ENCODE measurements at places on chromosomes 13 and 19.

DNA sequence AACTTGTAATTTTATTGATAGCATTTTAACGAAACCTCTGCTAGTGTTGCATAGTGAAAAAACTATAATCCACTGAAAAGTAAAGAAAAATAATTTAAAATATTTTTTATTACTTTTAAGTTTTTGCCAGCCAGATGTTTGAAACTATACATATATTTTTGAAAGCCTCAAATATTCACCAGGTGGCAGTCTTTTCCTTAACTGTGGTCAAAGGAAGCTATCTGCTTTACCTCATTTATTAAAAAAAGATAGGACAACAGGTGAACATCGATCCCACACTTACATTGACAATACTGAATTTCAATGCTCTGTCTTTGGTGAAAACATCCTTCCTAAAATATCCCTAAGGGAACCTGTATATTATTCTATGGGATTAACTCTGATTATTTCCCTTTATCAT lies 100.5 kb downstream of the TRPC4 start:
- no peak for DNase-seq

DNA sequence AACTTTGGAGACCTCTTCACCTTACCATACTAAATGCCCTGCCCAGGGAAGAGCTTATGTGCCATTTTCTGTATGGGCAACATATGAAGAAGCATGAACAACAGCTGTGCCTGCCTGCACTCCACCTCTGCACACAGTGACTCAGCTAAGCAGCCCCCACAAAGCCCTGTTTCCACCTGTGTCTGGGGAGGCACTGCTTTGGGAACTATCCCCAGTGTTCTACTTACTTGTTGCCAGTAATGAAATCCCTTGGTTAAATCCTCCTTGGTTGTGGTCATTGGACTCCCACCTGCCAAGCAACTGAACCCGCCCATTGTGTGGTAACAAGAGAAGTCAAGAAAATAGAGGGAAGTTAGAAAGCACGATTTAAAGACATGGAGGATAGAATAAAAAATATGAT lies 84.6 kb downstream of the NALCN start:
- no peak for DNase-seq

DNA sequence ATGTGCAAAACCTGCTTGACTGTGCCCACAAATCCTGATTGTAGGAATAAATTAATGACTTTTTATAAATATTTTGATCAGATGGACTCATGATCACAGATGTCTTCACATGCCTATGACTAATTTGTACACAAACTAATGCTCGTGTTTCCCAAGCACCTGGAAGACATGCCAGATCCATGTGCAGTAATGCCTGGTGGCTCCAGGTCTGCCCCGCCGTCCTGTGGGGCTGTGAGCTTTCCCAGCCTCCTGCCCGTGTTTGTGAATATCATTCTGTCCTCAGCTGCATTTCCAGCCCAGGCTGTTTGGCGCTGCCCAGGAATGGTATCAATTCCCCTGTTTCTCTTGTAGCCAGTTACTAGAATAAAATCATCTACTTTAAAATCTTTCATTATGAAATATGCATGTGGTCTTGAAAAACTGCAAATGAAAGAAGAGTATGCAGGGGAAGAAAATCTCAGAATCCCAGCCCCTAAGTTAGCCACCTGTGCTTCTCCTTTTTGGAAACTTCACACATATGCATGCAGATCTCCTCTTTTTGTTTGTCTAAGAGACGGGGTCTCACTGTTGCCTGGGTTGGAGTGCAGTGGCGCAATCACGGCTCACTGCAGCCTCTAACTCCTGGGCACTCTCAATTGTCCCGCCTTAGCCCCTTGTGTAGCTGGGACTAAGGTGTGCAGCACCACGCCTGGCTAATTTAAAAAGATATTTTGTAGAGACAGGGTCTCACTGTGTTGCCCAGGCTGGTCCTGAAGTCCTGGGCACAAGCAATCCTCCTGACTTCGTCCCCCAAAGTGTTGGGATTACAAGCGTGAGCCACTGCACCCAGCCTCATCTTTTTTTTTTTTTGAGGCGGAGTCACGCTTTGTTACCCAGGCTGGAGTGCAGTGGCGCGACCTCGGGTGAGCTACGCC lies 6.2 kb downstream of the RPL28 start:
- no peak for DNase-seq

DNA sequence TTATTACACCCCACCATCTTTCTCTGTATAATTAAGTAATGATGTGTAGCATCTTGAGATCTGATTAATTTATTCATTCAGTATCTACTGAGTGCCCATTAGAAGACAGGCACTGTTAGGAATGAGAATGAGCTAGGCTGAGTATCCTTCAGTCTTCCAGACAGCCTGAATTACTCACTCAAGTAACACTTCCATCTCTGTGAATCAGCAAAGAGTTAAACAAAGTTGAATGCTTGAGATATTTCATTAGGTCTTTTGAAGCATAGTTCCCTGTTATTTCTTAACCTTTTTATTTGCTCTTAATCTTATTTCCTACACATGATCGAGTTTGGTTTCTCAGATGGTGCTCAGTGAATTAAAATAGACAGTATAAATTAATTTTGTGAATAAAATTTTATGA lies 413.7 kb downstream of the DCT start:
- DNase-seq = no peak

DNA sequence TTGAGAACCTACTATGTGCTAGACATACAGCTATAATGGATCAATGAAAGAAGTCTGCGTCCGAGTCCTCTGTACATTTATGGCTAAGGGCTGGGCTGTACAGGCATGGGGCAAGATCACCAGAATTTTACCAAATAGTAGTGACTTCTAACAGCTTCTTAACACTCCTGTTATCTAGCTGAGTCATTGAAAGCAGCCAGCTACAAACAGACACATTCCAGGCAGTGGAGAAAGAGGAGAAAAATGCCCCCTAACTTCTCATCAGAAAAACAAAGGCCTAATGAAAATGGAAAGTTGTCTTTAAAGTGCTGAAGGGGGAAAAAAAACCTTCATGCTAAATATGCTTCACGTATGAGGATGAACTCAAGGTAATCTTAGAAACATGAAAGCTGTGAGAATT lies 14.3 kb upstream of the ZNF667 start:
- DNase-seq = no peak

- no peak for DNase-seq
These were observed 8.0 kb upstream of the KRTDAP start for GRCh38 chr19:35498220-35498619.

DNA sequence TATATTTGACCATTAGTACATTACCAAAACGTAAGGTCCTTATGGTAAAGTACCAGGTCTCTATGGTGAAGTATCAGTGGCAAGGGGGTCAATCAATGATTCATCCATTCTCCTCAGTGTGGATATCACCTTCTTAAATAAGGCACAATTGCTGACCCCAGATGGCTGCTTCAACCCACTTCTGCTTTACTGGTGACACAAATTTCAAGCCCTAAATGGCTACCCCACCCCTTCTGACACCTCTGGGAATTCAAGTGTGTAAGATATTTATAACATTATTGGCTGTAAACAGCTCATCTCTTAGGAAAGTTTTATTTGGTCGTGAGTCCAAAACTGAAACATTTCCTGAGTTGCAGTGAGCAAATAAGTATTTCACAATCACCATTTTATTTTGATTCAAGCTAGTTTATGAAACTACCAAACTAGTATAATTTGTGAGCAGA lies 7.9 kb upstream of the WBP4 start:
- peak; percentile 25 for DNase-seq

- no peak for DNase-seq
These were observed 15.2 kb downstream of the ZNF221 start for GRCh38 chr19:43966079-43966694.

DNA sequence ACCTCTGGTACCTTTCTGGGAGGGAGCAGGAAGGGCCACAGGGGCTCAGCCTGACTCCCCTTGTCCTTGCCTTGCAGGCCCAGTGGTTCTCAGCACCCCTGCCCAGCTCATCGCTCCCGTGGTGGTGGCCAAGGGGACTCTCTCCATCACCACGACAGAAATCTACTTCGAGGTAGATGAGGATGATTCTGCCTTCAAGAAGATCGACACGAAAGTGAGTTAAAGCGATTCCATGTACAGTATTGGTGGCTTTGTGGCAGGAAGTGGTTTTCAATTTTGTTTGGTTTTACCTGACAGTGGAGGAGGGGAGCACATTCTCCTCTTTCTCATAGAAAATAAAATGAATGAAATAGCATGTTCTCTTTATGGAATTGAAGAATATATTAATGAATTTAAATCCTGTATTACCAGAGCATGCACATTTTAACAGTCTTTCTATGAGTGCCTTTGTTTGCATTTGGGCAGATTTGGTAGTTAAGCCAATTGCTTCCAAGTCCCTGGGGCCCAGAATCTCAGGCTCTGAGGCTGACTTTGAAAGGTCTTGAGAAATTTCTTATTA lies 4.1 kb downstream of the MAB21L1 start:
- no peak for DNase-seq

DNA sequence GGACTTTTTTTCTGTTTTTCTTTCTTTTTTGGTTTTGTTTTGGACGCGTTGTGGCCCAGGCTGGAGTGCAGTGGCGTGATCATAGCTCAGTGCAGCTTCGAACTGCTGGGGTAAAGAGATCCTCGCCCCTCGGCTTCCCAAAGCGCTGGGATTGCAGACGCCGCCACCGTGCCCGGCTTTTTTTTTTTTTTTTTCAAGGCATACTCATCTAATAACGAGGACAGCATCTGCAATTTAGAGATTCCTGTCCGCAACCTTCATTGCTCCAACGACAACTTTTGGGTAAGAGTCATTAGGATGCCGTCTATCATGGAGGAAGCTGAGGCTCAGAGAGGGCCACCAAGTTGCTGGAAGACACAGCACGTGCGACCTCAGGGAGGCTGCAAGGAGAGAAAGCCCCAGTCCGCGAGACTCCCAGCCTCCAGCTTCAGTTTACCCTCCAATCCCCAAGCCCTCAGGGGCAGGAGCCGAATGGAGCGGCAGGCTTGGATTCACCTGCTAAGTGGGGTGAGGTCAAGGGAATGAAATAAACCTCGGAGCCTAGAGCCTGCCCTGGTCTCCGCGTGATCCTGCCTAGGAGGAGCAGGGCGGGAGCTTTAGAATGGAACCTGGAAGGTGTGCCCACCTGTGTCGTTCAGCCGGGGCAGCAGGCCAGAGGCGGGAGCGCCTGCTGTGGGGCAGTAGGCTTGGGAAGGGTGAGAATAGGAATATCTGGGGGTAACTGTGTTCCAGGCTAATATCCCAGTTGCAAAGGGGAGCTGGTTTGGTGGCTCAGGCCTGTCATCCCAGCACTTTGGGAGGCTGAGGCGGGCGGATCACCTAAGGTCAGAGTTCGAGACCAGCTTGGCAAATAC lies 676 bp upstream of the POLRMT start:
- no peak for DNase-seq

DNA sequence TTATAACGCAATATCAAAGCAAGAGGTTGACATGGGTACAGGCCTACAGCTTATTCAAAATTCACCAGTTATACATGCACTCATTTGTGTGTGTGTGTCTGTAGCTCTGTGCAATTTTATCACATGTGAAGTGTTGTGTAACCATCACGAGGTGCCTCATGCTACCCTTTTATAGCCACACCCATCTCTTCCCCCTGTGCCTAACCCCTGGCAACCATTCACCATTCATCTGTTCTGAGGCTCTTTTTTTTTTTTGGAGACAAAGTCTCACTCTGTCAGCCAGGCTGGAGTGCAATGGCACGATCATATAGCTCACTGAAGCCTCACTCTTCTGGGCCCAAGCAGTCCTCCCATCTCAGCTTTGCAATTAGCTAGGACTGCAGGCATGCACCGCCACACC lies 78.4 kb downstream of the DPF1 start:
- DNase-seq = no peak

- no peak for DNase-seq
These were observed 790.9 kb upstream of the ARGLU1 start for GRCh38 chr13:107358866-107359265.

- DNase-seq = no peak
These were observed 21.5 kb downstream of the NFIX start for GRCh38 chr19:13016628-13017305.

GRCh38 chr13:75345193-75345592 lies 136.8 kb downstream of the TBC1D4 start:
- DNase-seq = no peak

DNA sequence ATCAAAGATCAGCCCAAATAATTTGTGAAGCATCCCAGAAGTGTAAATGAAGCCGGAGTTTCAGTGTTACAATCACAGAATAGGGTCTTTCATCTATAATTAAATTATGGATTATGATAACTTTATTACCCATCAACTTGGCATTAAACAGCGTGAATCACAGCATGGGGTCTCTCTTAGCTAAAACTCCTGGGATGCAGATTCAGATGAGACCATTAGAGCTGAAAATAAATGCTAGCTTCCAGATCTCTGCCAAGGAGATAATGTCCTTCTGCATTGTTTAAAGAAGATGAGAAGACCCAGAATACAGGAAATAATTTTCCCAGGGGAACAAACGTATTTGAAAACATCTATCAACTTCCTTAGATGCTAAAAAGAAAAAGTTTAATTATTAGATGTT lies 546.0 kb upstream of the PCDH9 start:
- DNase-seq = no peak

DNA sequence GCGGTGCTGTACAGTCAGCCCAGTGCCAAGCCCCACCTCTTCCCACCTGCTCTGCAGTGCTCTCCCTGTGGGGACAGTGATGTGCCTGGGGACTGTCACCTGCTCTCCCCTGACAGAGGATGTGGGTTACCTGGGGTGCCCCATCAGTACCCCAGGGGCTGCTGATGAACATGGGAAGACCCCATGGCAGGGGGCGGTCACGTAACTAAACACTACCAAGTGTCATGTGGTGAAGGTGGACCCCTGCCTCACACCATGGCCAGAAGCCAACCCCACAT lies 12.7 kb downstream of the KDM4B start:
- DNase-seq = no peak

- no peak for DNase-seq
These were observed 697.5 kb upstream of the PCDH20 start for GRCh38 chr13:62113179-62113578.

- DNase-seq = no peak
These were observed 49.7 kb downstream of the TGDS start for GRCh38 chr13:94546061-94546839.

DNA sequence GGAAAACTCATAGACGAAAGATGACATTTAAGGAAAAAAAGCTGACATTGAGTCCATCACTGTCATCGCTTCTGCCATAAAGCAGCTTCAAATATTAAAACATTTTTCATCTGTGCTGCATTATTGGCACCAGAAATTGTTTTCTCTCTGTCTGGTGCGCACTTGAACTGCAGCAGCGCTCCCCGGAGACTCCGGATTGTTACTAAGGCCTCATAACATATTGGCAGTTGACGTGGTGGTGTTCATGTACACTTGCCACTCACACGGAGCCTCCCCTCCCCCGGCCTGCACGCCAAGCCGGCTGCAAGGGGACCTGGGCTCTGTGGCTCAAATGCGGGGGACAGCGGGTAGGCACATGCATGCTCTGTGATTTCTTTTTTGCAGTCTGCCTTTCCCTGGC lies 203.2 kb downstream of the TSHZ3 start:
- no peak for DNase-seq

DNA sequence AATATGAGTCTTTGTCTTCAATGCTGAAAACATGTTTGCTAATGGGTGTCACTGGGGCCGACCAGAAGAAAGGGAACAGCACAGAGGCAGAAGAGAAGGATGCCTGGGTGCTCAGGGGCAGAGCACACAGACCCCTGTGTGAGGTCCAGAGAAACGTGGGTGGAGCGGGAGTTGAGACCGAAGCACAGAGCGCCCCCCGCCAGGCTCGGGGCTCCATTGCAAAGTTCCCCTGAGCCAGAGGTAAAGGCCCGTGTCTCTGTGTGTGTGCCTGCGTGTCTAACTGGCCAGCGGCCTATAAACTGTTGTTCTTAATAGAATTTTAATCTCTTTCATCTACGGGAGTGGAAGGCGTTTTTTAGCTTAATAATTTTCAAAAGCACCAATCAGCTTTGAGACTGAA lies 343.1 kb downstream of the TEX29 start:
- DNase-seq = no peak

GRCh38 chr13:38582133-38582532 lies 104.7 kb upstream of the FREM2 start:
- DNase-seq = peak; percentile 24

All from CD4-positive, alpha-beta T cell treated with Interferon alpha-2 for 1 hour (primary cell).